ENCODE measurements at places on chromosomes 5 and 9.

GRCh38 chr9:36011379-36011778, 25.3 kb upstream of the RECK start:
- DNase-seq: no peak

- DNase-seq: no peak
Measured at GRCh38 chr9:4837261-4838188, 44.8 kb downstream of the RCL1 start.

DNA sequence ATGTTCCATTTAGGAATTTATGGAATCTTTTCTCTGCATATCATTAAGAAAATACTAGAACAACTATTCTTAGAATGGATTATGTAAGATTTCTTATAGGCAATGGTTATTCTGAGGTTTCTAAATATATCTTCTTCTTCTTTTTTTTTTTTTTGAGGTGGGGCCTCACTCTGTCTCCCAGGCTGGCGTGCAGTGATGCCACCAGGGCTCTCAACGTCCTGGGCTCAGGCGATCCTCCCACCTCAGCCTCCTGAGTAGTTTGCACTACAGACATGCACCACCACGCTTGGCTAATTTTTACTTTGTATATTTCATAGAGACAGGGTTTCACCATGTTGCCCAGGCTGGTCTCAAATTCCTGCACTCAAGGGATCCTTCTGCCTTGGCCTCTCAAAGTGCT, 137.2 kb downstream of the SREK1 start:
- no peak for DNase-seq

DNA sequence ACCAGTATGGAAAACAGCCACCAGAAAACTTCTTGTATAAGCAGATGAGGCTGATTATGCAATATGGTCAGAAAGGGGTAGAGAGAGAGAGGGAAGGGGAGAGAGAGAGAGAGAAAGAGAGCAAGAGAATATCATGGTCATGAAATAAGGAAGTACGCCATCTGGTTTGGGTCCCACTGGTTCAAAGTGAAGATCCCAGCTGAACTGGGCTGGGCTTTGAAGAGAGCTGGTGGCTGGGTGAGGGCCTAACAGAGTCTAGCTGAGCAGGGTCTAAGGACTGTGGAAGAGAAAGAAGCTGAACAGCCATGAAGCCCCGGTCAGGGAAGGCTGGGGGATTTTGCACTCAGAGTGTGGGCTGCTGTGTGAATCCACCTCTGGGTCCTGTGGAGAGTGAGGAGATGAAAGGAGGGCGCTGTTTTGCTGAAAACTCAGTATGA, 14.6 kb downstream of the TRIM14 start:
- no peak for DNase-seq

GRCh38 chr5:175746851-175747250, 89.0 kb downstream of the HRH2 start:
- peak; percentile 81 for DNase-seq

GRCh38 chr5:141050622-141051520, at the start of gene PCDHB1:
Gene PCDHB1 (plus strand): TSS chr5:141051374. CDS start chr5:141051471, 97 bp downstream.
- no peak for DNase-seq

DNA sequence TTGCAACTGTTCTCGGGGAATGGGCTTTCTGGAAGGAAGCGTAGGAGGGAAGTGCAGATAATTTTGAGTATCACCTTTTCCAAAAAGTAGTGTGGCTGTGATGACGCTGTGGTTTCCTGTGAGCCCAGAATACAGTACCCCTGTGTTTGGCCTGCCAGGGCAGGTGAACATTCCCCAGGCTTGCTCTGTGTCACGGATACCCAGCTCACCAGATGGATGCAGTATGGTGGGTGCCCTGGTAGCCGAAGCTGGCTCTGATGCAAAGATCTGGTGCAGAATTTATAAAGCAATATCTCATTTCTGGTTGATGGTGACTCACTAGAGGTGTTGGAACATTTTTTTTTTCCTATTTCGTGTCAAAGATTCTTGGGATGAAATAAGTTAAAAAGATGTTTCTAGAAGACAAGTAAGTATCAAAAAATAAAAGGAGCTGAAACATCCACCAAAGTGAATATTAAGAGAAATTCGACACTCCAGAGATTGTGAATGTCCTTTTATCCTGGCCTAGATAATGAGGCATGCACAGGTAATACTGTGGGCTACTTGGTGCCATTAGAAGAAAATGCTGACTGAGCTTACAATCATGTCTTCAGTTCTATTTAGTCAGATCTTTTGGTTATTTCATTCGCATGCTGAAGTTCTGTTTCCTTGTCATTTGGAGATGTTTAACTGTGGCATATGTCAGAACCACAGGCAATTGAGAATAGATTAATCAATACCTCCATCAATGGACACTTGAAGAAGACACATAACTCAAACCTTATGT, 200.1 kb downstream of the GADD45G start:
- no peak for DNase-seq

GRCh38 chr9:102000956-102001355, 262.5 kb upstream of the GRIN3A start:
- DNase-seq: no peak

- DNase-seq: no peak
Measured at GRCh38 chr9:116924462-116925110, 237.5 kb downstream of the TRIM32 start.

DNA sequence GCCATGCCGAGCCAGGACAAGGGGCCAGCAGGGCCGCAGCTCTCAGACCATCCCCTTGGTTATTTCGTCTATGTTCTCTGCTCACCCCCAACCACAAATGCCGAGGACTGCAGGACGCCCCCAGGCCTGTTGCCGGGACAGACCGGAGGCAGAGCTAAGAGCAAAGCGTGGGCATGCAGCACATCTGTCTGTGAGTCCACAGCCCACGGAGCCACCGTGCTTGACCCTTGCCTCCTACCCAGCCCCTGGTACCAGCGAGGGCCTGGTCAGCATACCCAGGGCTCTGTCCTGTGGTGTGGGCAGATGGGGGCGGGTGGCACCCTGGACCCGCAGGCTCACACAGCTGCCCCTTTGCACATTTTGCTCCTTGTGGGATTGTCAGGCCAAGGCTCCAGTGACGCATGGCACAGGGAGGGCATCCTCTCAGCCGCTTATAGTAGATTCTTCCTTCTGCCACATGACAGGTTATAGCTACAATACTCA, 4.7 kb downstream of the BRD3 start:
- no peak for DNase-seq

GRCh38 chr5:153824909-153825308, 213.8 kb downstream of the FAM114A2 start:
- DNase-seq: no peak

DNA sequence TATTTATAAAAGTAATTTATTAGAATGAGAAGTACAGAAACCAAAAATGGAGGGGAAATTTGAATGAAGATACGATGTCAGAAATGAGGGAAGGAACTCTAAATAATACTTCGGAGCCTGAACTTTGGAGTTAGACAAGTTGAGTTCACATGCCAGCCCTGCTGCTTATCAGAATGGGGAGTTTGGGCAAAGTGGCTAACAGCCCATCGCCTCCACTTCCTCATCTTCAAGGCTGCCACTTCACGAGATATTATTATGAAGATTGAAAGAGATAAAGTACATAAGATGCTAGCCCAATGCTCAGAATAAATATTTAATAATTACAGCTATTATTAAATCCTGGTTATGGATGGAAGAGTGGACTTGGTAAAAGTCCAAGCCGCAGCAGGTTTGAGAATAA, 56.2 kb upstream of the ABCA1 start:
- DNase-seq: no peak

GRCh38 chr5:58357121-58357520, 102.8 kb downstream of the PLK2 start:
- DNase-seq: no peak

DNA sequence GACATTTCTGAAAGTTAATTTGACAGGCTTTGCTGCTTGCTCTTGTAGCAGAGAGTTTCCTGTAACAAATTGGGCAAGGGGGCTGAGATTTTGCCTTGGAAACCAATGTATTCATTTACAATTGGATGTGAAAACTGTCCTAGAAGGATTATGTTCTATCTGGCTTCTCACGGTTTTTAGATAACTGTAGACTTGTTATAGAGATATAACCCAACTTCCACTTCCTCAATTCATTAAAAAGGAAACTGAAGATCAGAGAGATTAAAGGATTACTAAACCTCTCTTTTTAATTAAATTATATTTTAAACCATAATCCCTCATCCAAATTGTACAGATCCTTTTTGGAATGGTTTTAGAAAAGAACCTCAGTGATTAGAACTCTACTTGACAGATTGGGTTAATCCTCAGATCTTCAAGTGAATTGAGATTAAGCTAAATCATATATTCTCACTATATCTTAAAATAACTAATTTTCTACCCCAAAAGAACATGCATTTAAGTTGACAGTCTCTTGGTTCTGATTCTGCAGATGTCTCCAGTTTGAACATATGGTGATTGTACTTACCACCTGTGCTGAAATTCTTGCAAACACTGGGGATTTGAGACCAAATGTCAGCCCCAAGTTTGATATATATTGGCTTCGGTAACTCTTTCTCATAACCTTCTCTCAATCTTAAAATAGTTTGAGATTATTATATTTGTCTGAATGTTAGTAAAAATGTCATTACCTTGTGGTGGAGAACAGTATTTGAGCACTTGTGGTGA, 130.1 kb upstream of the C9orf72 start:
- DNase-seq: peak; percentile 81

DNA sequence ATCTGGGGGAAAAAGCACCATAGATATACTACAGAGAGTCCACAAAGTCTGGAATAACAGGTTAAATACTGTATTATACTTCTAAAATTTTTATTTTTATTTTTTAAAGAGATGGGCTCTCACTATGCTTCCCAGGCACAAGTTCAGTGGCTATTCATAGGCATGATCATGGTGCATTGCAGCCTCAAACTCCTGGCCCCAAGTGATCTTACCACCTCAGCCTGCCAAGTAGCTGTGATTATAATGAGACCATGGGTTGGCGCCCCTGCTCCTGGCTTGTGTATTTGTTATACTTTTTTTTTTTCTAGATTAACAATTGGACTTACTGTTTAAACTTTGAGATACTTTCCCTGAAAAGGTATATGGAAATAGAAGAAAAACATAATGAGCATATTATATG, 25.9 kb downstream of the ERBIN start:
- DNase-seq: no peak

DNA sequence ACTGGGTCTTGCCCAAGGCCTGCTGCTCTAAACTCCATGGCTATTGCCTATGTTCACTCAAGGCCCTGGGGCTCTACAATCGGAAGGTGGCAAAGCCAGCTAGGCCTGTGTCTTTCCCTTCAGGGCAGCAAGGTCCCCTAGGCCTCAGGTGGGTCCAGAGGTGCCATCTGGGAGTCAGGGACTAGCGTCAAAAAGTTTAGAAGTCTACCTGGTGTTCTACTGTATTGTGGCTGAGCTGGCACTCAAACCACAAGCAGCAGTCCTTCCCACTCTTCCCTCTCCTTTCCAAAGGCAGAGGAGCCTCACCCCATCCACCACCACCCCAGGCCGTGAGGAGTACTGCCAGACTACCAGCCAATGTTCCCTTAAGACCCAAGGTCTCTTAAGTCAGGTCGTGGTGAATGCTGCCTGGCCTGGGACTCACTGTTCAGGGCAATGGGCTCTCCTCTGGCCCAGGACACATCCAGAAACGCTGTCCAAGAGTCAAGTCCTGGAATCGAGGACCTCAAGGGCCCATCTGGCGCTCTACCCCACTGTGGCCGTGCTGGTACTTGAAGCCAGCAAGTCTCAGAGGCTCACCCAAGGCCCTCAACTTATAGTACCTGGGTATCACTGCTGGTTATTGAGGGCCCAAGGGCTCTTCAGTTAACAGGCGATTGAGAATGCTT, 13.0 kb upstream of the SARDH start:
- DNase-seq: no peak

GRCh38 chr9:33310748-33311147, 20.4 kb downstream of the NFX1 start:
- no peak for DNase-seq

- DNase-seq: peak; percentile 75
Measured at GRCh38 chr5:171272996-171273970, 35.8 kb upstream of the TLX3 start.

- no peak for DNase-seq
Measured at GRCh38 chr5:179385914-179386313, 40.7 kb upstream of the ADAMTS2 start.

- DNase-seq: peak; percentile 33
Measured at GRCh38 chr9:98532147-98532546, 176.6 kb downstream of the GABBR2 start.

DNA sequence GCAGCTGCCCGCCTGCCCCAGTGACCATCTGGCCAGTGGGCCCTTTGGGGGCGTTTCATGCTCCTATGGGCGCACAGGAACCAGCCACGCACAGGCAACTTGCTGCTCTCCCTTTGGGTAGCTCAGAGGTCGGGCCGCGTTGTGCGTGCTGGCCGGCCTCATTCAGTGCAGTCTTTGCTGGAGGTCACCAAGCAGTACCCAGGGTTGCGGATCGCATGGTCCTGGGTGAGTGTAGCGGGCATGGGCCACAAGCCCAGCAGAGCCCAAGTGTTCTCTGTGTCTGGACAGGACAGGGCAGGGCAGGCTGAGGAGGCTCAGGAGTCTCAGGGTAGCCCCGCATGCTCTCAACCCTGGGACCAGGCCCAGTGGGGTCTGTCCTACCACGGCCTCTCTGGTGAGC, 9.9 kb upstream of the MRNIP start:
- no peak for DNase-seq

DNA sequence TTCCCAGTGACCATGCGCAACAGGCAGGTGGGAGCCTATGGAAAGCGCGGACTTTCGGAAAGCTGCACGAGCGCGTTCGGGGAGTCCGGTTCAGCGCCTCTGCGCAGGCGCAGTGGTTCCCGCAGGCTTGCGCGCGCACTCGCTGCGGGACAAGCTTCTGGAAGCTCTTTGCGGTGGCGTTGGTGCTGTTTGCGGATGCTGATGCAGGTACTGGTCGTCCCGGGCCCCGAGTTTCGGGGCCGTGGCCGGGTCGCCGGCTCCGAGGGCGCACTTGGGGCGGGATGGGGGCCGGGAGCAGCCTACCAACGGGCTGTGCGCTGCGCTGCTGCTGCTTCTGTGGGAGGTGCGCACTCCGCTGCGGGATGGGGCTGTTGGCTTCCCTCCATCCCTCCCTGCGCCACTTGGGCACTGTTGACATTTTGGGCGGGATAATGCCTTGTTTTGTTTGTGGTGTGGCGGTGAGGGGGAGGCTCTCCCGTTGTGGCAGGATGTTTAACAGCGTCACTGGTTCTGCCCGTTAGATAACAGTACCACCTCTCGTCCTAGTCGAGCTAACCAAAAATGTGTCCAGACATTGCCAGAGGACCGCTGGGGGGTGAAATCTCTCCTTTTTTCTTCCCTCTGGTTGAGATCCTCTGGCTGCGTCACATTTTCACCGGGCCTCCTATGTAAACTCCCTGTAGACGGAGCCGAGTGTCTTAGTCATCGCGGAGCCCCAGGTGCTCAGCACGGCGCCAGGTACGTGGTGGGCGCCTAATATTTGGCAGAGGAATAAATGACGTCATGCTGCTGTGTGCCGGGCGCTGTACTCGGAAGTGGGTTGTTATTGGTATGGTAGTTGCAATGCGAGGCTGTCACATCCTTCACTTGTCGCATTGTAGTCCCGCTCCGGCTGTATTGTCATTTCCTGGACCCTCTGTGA, at the start of gene ZNF483:
Gene ZNF483, plus strand, starts transcription at position 124 of the 922 bp plus-strand sequence. CDS start 2,217 bp downstream, outside the sequence.
- DNase-seq: peak; percentile 93

- no peak for DNase-seq
Measured at GRCh38 chr5:137453483-137454080, 45.5 kb downstream of the SPOCK1 start.

All from G401 (cell line).